ENCODE measurements at places on chromosomes 12 and 14.
A peak's percentile ranks its signal among the peaks of the same experiment; 100 is the strongest.

DNA sequence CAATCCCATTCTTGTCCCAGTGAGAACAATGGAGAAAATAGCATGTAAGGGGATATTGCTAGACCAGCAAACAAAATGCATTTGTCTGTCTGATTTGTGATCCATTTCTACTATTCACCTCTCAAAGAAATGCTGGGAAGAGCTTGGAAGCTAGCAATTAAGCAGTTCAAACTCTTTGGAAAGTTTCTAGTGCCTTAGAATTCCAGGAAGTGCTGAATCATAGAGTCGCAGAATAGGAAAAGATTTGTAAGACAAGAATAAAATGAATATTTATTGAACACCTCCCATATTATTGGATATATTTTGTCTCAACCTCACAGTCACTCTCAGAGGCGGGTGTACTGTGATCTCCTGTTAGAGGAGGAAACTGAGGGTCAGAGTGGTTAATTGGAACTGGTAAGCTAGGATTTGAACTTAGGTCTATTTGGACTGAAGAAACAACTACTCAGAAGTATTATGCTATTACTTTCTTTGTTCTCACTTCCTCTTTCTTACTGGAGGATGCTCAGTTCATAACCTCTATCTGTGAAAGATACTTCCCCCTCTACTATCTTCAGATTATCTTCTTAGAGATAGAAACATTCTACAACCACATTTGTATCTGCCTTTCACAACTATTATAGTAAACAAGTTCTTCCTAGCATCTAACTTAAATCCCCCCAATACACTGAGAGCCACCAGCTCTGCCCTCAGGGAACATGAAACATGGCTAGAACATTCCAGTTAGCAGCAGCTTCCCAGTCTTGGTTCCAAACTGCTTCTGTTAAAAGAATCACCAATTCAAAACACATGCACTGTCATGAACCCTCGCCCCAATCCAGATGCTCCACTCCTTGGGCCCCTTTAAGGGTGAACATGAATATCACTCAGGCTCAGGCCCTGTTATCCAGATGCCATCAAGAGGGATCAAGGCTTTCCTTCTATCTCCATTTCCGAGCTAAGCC, 64.2 kb downstream of the DRAM1 start:
- no peak for DNase-seq

- DNase-seq = no peak
Measured at GRCh38 chr14:74932401-74932901, 9.4 kb upstream of the RPS6KL1 start.

DNA sequence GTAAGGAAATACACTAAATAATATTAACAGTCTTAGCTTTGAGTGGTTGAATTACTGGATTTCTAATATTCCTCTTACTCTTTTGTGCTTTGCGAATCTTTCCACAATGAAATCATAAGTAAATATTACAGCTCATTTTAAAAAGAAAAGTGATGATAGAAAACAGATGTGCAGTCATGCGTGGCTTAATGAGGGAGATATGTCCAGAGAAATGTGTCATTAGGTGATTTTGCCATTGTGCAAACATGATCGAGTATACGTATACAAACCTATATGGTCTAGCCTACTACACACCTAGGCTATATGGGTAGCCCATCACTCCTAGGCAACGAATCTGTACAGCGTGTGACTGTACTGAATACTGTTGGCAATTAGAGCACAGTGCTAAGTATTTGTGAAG, 59.3 kb downstream of the SLC15A5 start:
- no peak for DNase-seq

GRCh38 chr12:43840338-43840737, 4.5 kb downstream of the TMEM117 start:
- no peak for DNase-seq

GRCh38 chr12:109432842-109433304, 44.2 kb downstream of the KCTD10 start:
- DNase-seq = peak; percentile 86

GRCh38 chr14:54443981-54444380, 2.8 kb upstream of the CNIH1 start:
- DNase-seq = no peak

Measured in stimulated activated CD4-positive, alpha-beta T cell treated with anti-CD3 and anti-CD28 coated beads, Interleukin-2, amount 100 ng/mL, for 24 hours (primary cell).